GM04503 (cell line): ENCODE measurements at places on chromosomes 12 and 14.

DNA sequence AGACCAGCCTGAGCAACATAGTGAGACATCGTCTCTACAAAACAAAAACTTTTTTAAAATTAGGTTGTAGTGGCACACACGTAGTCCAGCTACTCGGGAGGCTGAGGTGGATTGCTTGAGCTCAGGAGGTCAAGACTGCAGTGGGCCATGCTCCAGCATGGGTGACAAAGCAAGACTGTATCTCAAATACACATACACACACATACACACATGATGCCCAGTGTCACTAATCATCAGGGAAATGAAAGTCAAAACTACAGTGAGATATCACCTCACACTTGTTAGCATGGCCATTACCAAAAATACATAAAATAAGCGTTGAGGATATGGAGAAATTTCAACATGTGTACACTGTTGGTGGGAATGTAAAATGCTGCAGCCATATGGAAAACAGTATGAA is 33.2 kb upstream of the KICS2 start:
- DNase-seq: no peak

DNA sequence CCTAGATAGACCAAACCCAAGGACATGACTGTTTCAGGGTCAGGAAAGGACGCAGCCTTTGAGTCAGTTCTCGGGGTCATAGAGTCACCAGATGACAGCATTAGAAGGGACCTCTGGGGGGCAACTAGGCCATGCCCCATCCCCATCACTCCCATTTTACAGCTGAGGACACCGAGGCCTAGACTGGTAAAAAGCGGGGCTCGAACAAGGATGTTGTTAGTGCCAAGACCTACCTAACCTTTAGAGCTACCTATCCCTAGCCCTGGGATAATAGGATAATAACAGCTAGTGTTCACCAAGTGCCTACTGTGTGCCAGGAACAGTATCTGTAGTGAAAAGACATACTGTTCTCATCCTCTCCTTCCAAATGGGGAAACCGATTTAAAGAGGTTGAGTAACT is 48.7 kb downstream of the PLEKHG3 start:
- no peak for DNase-seq

- no peak for DNase-seq
Measured at GRCh38 chr12:7219599-7220243, 30.2 kb downstream of the PEX5 start.

DNA sequence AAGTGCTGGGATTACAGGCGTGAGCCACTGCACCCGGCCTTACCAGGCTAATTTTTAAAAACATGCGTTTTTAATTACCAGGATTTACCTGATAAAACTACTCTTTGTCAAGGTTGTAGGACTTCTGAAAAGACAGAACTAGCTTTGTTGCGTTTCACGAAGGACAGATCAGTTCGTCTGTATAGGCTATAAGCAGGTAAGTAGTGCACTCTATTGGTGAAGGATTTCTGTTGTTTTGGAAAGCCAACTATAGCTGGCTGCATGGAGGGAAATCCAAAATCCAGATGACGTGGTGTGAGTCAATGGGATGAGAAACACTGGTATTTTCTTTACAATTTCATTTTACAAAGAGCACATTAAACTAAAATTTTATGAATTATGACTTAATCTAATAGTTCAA is 14.6 kb downstream of the GNPNAT1 start:
- DNase-seq: no peak

DNA sequence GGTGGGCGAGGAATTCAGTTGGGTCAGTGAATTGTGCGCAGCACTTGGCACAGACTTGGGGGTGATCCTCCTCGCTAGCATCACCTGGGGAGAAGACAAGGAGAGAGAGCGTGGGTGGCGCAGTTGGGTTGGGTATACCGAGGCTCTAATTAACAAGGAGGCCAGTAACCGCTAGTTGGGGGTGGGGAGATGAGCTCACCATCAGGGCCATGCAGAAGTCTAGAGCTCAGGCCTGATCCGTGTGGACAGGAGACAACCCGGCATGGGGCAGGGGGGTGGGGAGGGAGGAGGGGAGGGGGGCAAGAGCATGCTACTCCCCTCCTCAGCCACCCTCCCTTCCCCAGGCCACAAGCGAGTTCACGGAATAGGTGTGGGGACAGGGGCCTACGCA is 580 bp downstream of the SALL2 start:
- DNase-seq: no peak

DNA sequence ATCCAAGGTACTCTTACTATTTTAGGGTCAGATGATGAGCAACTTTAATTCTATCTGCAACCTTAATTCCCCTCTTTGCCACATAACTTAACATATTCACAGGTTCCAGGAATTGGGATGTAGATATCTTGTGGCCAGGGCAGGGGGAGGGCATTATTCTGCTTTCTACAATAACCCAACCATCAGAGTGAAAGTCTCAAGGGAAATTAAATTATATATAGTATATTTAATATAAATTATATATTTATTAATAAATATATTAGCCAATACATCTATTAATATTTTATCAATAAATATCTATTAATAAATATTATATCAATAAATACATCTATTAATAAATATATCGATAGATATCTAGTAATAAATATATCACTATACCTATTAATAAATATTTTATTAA is 11.7 kb upstream of the RAB21 start:
- DNase-seq: no peak

DNA sequence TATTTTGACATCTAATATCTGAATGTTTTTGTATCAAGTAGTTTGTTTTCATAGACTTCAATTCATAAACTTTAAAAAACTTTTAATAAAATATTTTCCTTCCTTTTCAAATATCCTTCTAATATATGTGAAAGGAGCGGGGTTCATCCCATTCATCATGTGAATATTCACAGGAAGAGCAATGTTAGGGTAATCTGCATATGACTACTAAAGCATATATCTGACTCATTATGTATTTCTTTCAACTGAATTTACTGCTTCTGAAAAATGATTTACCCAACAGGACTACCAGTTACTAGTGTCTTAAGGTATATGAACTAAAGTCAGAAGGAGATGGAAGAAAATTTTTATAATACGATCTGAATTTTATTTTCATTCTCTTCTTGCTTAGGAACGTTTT is 30.5 kb downstream of the DHRS7 start:
- DNase-seq: no peak

GRCh38 chr12:115338566-115339294 is 654.8 kb upstream of the TBX3 start:
- no peak for DNase-seq

DNA sequence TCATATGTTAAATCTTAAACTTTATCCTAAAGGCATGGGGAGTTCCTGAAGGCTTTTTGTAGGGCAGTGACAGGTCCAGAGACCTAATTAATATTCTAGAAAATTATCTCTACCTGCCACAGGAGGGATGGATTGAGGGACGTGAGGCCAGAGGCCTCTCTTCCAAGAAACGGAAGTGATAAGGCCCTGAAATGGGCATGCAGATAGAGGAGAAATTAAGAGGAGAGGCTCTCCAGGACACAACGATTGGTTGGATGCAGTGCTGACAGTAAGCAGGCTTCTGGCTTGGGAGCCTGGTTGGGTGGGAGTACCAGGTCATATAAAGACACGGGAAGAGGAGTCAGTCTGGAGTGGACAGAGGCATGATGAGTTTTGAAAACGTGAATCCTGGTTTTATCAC is 3.1 kb upstream of the BORCS5 start:
- no peak for DNase-seq

DNA sequence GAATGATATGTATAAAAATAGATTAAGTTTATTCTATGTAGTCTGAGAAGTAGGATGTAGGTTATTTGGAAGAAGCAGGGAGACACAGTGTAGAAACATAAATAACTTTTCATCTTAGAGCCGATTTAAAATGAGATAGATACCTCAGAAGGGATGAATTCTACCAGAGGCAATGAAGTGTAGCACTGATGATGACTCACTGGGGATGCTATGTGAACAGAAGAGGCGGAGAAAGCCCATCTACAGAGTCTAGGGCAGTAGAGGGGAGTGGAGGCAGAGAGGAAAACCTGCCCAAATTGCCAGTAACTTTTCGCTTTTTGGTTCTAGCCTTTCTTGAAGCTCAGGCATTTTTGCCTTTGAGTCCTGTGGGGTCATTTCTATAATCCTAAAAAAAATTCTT is 451.8 kb downstream of the ATP23 start:
- DNase-seq: no peak

- DNase-seq: no peak
Measured at GRCh38 chr14:64506721-64507120, 2.2 kb downstream of the ZBTB1 start.

GRCh38 chr14:53161758-53162435 is 8.8 kb upstream of the DDHD1 start:
- no peak for DNase-seq

GRCh38 chr12:130831246-130831645 is 7.8 kb downstream of the STX2 start:
- DNase-seq: no peak

DNA sequence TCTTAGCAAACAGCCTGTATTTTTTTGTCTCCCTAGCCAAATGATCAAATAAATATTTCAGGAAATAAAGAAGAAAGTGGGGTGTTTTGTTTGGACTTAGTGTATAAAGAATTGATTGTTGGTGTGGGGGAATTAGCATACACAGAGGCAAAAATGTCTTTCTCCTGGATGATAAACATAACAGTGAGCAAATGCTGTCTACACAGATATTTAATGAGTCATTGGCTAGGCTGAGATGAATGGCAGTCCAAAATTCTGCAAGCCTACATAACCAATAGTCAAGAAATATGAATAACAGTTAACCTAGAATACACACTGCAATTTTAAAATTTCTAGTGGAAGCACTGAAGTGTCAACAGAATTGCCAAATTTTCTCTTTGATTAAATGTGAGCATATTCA is 35.8 kb downstream of the MYF5 start:
- no peak for DNase-seq

GRCh38 chr12:9731393-9731792 is 1.5 kb downstream of the CLECL1 start:
- no peak for DNase-seq

- peak; percentile 56 for DNase-seq
Measured at GRCh38 chr12:93197067-93197593, 180.6 kb upstream of the NUDT4 start.

- DNase-seq: no peak
Measured at GRCh38 chr14:72169521-72169920, 237.3 kb downstream of the RGS6 start.

GRCh38 chr14:68695856-68696255 is 97.0 kb downstream of the ZFP36L1 start:
- DNase-seq: no peak

- no peak for DNase-seq
Measured at GRCh38 chr12:101933866-101934514, 56.6 kb downstream of the DRAM1 start.

- DNase-seq: no peak
Measured at GRCh38 chr14:81519200-81520011, 14.2 kb downstream of the SEL1L start.

DNA sequence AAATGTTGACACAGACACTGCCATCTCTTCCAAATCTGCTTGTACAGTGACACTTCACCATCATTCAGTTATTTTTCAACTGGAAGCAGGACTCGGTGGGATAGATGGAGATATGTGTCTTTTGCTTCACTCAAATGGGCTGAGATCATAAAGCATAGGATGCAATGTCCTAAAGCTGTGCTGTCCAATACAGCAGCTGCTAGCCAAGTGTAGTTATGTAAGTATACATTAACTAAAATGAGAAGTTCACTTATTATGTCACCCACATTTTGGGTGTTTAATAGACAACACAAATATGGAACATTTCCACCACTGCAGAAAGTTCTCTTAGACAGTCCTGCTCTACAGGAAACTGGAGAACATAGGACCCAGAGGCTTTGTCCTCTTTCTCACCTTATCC is 43.6 kb downstream of the AREL1 start:
- no peak for DNase-seq

DNA sequence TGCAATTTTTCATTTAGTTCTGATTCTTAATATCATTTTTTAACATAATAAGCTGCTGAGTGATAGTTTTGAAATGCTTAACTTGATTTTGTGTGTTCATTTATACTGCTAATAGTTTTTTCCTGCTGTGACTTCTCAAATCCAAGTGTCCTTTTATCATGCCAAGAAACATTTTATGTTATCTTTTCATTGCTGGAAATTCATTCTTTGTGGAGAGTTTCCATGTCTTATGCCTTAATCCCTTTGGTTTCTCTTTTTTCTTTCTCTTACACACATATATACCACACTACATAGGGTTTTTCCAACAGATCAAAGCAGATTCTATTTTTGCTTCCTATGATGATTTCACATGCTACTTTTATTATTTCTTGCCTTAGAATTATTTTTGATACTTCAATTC is 981.1 kb downstream of the SLC6A15 start:
- DNase-seq: no peak

DNA sequence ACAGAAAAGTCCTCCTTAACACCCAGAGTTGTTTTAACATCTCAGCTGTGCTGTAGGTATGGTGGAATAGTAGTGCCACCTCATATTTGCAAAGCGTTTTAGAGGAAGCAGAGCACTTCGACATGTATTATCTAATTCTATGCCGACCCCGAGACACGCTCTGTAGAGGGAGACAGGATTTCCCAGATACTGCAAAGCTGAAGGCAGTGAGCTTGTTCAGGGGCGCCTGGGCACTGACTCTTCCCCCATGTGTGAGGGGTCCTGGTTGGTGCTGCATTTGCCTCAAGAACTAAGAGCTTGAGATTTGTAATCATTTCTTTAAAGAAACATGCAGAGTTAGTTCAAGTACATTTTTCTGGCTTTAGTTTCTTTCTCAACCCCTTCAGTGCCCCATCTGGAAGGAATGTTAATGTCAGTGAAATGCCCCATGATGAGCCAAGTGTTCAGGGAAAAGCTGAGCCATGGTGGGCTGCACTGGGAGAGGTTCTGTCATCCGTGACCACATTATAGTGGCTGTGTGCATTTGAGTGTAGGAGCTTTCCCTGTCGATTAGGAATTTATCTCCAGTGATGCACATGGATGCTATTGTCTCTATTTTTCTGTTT is 66.3 kb downstream of the MBIP start:
- DNase-seq: no peak

DNA sequence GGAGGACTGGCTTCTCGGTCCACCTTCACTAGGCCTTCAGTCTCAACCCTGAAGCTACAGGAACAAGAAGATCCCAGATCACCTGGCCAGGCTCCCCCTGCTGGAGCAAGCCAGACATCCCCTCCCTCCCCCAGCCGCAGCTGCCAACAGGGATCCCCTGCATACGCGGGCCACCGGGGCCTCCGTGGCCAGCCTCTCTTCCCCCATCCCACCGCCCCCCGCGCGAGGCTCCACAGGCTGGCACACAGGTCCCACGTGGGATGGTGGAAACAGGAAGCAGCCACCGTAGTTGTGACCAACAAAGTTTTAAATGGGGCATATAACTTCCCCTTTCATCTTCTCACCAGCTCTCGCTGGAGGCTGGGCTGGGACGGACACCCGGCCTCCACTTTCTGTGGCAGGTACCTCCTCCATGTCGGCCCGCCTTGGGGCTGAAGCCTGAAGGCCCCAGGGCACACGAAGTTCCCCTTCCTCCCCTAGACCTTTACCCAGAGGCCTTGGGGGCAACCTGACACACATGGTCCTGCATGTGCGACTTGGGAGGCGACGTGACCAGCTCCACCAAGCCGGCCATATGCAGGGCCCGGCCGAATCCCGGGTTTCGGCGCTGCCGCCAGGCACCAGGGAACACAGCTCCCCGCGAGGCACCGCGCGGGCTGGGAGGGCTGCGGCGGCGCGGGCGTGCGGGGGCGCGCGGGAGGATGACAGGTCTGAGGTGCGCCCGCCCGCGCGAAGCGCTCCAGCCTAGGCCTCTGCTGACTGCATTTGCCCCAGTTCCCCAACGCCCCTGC is 44.4 kb upstream of the PNMA1 start:
- DNase-seq: no peak

- peak; percentile 13 for DNase-seq
Measured at GRCh38 chr14:20697273-20698017, 8.9 kb downstream of the ANG start.
